ENCODE measurements at places on chromosomes 6 and 20.
A peak's percentile ranks its signal among the peaks of the same experiment; 100 is the strongest.

GRCh38 chr6:90296341-90297114 is at the start of gene BACH2:
TSS of gene BACH2 (minus strand) at chr6:90296843. CDS start at chr6:90008844, 287,999 bp downstream.
- DNase-seq, result peak; percentile 90

- no peak for DNase-seq
Measured at GRCh38 chr6:144588697-144589325, 303.7 kb downstream of the UTRN start.

DNA sequence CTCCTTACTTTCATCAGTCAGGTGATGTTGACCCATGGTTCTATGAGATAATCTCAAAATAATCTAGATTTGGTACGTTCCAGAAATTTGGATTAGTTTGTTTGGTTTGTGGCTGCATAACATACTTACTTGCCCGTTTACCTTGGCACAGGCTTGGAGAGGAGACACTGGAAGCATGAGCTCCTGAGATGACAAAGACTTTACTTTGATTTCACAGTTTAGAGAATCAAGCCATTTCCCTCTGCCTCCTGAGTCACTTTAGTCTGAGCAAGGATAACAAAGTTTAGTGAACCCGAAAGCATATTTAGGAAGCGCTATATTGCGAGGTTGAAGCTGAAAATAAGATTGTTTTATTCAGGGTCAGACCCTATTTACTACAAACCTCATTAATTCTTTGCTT is 643.4 kb downstream of the QKI start:
- DNase-seq, result no peak

DNA sequence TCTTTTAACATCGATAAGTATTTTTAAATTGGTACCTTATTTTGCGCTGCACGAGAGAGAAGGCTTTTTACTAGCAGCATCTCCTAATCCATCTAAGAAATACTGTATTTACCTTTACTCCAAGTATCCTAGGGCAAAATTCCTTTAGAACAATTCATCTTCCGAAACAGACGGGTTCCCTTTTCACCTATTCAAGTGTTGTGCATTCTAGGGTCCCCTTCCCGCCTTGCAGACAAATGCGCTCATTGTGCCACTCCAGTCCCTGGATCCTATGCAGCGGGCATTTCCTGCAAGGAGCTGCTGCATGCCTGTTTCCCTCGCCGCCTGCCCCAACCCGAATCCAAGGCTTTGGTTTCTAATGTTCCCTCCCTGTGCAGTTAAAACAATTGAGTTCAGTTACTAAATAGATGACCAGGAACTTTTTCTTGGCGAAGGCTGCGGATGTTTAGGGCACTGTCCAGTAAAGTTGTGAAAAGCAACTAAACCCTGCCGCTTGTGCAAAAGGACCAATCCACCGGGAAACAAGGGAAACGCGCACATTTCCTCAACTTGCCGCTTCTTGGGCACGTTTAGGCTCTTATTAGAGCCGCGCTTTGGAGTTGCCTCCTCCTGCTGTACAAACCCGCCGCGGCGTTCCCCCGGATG is 556 bp upstream of the SCAF8 start:
- peak; percentile 35 for DNase-seq

GRCh38 chr6:5339786-5340185 is 78.5 kb downstream of the FARS2 start:
- DNase-seq, result no peak

- no peak for DNase-seq
Measured at GRCh38 chr20:21707267-21707666, 1.8 kb downstream of the PAX1 start.

- no peak for DNase-seq
Measured at GRCh38 chr20:46040902-46041535, 12.0 kb downstream of the SLC12A5 start.
